ENCODE measurements at places on chromosomes 2 and 18.

- DNase-seq, result no peak
Measured at GRCh38 chr2:196136151-196136550, 35.2 kb downstream of the STK17B start.

DNA sequence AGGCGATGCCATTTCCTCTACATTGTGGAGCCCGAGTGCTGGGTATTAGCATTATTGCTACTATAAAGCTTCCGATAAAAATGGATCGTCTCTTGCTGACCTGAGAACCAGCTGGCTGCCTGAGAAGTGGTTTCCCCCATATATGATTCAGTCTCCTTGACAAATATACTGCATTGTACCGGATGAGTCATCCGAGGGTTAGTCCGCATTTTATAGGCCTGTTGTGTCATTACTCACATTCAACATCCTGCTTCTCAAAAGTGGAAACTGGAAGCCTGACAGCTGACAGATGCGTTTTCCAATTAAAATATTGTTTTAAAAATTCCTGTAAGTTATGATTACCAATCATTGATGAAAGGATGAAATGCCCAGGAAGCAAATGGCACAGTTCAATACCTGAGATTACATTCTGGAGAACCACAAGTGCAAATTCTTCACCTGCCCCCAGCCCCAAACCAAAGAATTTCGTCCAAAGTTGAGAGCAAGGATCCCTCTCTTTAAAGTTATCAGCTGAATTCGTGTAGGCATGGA, 65.7 kb downstream of the SPRED2 start:
- DNase-seq, result peak; percentile 64

DNA sequence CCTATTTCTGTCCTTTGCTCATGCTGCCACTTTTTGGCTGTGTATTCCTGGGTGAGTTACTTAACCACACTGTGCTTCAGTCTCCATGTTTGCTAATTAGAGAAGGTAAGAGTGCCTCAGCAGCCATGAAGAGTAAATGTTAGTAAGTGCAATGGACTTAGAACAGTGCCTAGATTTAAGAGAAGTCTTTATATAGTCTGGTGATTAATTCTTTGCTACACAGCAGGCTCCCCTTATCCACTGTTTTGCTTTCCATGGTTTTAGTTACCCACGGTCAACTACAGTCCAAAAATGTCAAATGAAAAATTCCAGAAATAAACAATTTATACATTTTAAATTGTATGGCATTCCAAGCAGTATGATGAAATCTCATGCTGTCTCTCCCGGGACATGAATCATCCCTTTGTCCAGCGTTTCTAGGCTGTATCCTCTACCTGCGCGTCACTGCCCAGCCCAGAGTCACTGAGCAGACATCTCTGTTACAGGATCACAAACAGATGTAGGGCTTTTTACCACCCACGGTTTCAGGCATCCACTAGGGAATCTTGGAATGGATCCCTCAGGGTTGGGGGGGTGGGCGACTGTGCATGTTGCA, 91.0 kb downstream of the CTIF start:
- DNase-seq, result no peak

DNA sequence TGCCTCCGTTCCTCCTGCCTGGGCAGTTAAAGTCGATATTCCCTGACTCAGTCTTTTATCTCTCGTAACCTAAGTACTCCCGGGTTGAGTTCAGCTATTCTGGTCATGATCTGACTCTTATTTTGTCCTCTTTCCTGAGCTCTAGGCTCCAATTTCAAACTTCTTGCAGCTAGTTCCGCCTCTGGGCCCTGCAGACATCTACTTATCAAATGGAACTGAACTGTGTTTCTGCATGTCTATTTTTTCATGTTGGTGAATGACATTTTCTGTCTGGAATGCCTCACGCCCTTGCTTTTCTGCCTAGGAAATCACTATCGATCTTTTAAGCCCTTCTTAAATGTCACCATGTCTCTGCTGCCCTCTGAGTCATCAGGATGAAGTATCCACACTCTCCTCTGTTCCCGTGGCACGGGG, 101.5 kb downstream of the VAPA start:
- DNase-seq, result no peak

GRCh38 chr2:98457045-98457696, 12.5 kb downstream of the INPP4A start:
- DNase-seq, result no peak

DNA sequence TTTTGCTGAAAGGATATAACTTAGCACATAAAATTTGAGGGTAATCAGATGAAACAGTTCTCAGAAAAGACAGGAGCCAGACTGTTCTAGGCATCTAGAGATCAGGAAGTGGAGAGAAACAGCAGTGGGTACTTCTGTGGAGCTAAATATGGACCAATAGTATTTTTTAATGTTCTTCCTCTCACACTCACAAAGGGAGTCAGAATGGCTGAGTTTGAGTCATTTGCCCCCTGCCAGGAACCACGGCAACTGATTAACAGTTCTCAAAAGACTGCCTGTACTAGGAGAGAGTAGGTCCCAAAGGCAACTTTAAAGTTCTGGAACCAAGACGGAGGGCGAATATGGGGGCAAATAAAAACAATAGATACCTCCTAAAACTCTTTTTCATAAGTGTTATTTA, 107.5 kb downstream of the GULP1 start:
- no peak for DNase-seq

DNA sequence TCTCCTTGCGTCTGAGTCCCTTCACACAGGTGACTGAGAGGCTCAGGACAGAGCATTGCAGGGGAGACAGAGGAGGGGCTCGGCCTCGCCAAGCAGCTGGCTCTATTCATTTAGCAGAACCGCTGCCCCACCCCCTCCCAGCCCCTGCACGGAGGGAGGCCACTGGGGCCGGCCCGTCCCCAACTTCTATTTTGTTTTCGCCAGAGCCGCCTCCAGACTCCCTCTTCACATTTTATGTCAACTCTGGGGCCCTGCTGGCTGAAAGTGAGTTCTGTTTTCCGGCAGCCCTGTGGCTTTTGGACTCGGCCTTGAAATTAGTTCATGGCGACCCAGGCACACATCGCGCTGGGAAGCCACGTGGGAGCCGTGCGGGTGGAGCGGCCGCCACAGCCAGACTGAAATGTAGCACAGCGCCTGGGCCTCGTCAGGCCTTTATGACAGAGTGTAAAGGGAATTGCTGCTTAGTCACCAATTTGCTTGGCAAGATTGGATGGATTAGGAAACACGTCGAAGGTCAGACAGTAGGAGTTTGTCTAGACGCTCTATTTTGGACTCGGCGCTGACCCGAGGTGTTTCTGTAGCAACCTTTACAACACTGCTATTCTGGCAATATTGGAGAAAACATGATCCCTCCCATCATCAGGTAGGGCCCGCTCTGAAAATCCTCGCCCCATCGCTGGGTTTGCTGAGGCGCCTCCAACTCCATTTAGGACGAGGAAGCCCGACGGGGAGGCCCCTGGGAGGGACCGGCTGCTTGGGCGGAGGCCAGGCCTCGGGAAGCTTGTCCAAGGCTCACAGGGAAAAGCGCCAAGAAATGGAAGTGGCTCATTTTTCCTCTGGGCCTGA, 90.7 kb upstream of the CTDP1 start:
- no peak for DNase-seq

Data from activated naive CD4-positive, alpha-beta T cell treated with anti-CD3 and anti-CD28 coated beads for 36 hours (primary cell).